ENCODE measurements at places on chromosomes 12 and 14.

DNA sequence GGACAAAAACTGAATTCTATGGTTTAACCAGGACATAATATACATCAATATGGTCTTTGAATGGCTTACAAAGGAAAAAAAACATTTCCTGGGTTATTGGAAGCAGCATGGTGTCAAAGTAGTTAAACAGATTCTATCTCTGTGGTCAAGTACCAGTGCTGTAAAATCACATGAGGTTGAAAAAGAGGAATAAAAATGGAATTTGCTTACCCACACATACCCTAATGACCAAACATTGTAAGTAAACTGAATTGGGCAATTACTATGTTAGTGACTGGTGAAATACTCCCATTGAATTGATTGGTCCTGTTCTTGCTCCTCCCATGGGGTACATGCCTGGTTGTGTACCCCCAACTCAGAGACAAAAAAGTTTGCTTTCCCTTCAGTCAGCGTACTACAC is 19.6 kb downstream of the IFNG start:
- DNase-seq = no peak

DNA sequence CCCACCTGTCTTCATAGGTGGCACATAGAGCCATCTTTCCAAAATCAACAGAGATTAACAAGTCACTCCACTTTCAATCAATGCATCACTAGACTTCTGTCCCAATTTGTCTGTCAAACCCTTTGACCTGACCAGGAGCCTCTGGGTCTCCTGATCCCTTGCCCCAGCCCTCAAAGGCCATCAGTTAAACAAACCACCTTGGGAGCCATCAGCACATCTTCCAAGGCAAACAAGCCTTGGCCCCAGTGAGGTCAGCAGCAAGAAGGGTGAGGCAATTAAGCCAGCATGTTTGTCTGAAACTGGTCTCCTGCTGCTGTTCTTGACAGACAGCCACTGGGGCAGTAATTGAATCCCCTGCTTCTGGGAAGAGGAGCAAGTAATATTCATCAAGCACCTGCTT is 742.8 kb upstream of the TBX3 start:
- no peak for DNase-seq

GRCh38 chr12:121397521-121397920 is 2.4 kb upstream of the RNF34 start:
- DNase-seq = no peak

DNA sequence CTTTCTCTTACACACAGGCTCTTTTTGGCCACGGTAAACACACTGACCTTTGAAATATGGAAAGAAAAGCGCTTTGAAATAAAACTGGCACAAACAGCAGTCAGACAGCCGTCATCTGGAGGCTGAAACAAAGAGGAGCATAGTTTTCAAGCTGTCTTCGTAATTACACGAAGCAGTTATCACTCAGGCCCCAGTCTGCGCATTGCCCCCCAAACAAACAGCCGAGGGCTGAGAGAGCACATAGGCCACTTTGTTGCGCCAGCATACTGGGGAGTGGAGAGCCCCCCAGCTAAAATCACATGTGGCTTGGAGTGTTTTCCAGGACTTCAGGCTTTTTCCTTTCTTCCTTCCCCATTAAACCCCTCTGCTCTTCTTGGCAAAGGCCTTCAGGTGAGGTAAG is 142.9 kb upstream of the BTG1 start:
- DNase-seq = no peak

- DNase-seq = no peak
These were observed 37.6 kb upstream of the JDP2 start for GRCh38 chr14:75390183-75390582.

DNA sequence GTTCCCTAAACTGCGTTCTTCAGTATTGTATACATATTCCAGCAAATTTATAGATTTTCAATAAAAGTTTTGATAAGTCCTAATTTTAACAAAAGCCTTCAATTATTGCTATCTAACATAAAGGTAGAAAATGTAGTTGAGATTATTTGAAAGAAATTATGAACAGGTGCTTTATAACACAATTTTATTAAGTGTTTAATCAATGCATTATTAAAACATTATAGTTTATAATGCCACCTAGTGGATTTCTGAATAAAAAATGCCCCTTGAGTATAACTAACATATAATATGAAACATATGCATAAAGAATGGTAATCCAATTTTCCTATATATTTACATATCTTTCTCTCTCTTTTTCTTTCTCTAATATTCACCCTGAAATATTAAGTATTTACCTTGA is 515.3 kb downstream of the SLC6A15 start:
- no peak for DNase-seq

DNA sequence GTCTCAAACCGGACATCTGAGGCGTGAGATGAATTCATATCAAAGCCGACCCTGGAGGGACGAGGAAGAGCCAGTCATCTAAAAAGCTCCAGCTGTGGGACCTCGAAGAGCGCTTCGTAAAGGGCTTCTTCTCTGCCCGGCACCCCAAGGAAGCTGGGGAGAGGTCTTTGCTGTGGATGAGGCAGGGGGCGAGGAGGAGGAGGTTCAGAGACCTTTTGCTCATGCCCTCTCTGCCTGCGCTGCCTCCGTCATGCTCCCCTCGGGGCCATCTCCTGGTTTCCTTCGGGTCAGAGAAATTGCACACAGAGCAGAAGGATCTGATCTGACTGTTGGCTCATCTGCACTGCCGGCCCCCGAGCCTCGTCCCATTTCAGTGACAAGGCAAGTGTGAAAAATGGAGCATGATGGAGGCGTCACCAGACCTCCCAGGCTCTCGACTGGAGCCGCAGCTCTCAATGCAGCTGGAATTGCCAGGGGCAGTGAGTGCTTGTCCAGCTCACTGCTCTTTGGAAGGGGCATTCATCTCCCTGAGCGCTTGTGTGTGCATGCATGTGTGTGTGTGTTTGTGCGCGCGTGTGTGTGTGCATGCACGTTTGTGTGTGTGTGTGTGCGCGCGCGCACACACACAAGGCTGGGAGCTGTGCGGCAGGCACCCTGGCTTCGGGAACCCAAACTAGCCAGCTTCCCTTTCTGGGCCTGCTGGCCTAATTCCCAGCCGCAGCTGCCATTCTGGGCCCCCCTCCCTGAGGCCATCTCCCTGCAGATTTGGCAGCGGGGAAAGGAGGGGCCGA is 9.2 kb downstream of the CABP1 start:
- no peak for DNase-seq

DNA sequence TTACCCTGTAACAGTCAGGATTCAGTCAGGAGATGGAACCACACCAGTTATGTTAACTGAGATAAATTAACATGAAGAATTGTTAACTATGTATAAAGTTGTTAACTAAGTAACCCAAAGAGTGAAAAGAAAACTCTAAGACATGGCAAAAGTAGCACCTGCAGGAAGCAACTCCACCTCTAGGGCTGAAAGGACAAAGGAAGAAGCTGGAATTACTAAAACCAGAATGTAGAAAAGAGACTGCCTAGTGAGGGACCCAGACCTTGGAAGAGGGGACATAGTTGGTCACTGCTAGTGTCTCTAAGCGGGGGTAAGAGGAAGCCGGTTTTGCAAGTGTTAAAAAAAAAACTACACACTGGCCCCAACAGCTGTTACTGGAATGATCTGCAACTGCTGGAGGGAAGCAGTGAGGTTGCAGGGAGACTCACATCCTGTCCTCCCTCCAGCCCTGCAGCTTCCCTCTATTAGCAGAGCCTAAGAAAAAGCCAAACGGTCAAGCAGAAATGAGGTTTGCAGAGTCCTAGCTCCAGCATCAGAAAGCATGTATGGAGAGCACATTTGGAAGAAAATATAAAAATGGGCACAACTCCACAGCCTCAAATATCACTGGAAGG is 39.8 kb downstream of the GPR135 start:
- no peak for DNase-seq

- no peak for DNase-seq
These were observed 344.2 kb downstream of the LRIG3 start for GRCh38 chr12:58576081-58576480.

DNA sequence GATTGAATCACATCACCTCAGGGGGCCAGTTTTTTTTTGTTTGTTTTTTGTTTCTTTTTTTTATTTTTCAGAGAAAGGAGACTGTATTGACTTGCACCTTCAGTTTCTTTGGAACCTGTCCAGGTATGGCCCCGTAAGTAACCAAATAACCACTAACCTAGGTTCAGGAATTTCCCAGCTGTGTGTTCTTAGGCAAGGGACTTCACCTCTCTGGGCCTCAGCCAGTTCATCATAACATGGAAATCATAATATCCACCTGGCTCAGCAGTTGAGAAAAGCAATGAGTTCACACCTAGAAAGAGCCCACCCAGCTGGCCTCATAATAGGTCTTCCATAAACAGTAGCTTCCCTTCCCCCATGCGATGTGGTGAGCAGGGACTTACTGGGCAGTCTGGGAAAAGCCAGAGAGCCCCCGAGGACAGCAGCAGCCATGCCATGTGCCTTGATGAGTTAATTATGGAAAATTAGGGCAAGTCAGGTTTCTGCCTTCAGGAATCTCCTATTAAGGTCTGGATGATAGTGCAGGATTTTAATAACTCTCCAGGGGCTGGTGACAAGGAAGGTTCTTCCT is 27.4 kb upstream of the WSCD2 start:
- no peak for DNase-seq

- DNase-seq = no peak
These were observed 12.2 kb downstream of the RPS6KA5 start for GRCh38 chr14:91048265-91048664.

GRCh38 chr14:71579331-71579730 is 352.9 kb upstream of the RGS6 start:
- no peak for DNase-seq

Data from stimulated activated CD8-positive, alpha-beta memory T cell treated with anti-CD3 and anti-CD28 coated beads, Interleukin-4, amount 100 ng/mL, for 1 hour (primary cell).